Activated CD8-positive, alpha-beta memory T cell treated with anti-CD3 and anti-CD28 coated beads, Interleukin-2, amount 50 U/mL, for 4 hours (primary cell): ENCODE measurements at places on chromosomes 11 and 22.

GRCh38 chr22:29320546-29320945, 5.0 kb upstream of the RASL10A start:
- no peak for DNase-seq

GRCh38 chr11:76739798-76740197, 43.4 kb upstream of the TSKU start:
- no peak for DNase-seq

DNA sequence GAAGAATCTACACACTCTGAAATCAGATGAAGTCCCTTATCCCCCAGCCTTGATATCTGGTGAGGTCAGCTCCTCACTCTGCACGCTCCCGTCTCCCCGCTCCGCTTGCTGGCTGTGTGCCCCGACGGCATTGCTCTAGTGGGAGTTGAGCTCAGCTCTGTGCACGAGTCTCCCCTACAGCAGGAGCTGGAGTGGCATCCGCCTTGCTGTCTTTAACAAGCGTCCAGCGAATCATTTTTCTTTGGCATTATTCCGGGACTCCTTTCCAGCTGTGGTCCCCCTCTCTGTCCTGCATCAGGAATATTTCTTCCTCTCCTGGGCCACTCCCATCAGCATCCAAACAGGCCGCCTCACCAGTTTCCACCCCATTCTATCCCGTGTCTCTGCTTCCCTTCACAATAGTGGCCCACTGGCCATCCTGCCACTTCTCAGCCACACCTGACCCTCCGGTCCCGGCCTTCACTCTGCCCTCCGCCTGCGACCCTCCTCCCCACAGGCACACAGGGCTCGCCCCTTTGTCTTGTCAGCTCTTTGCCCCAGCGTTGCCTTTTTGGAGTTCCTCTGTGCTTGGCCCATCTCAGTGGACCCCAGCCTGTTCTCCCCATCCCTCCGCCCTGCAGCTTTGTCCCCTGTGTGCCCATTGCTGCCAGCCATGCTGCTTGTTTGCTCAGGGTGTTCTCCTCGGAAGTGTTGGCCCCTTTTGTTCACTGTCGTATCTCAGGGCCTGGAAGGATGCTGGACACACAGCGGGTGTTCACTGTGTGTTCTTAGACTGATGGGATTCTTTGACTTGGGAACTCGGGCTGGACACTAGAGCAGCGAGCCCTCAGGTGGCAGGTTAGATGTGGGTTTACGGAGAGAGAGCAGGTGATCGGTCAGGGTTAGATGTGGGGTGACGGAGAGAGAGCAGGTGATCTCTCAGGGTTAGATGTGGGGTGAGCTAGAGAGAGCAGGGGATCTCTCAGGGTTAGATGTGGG, 441.8 kb downstream of the TBC1D22A start:
- DNase-seq: no peak

- peak; percentile 87 for DNase-seq
Measured at GRCh38 chr11:35138943-35139721, at the start of gene CD44. CD44 (plus strand) TSS chr11:35139171; CDS start chr11:35139304, 133 bp downstream.

DNA sequence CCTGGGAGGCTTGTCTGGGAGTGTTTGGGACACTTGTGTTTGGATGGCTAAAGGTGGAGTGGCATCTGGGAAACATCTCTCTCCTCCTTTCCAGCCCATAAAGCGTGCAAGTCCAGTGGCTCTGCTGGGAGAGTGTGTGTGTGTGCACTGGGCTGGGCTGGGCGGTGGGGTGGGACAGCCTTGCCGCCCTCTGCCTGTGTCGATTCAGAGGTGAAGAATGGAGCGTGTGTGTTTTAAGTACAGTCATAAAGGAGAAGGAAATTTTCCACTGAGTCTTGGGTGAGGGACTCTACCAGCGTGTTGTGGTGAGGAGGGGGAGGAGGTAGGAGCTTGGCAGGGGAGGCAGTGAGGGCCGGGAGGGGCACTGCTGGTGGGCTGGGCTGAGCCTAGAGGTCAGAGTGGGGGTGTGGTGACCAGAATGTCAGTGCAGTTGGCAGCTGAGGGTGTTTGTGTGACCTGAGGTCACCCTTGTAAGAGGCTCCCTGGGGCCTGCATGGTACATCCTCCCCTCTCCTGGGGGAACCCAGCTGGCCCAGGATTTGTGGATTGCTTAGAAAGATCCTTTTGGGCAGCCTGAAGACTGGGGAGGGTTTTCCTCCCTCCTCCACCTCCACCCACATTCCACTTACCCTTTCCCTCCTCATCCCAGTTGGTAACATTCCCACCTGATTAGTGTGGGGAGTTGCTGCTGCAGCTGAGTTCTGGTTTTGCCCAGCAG, 1.7 kb downstream of the TIMP3 start:
- no peak for DNase-seq

DNA sequence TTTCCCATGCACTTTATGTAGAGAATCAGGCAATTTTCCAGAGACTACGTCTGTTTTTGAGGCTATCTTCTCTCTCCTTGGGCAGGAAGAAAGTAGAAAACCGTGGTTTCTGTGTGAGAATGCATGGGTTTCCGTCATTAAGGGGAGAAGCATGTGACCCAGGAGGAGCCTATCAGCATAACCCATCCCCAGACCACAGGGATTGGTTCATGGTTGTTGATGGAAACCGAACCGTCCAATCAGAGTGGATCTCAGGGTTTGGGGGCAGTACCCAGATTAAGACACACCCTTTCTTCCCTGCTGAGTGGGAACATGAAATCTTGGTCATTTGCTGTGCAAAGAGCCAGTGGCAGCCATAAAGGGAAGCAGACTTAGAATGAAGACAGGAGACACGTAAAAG, 517.8 kb downstream of the MN1 start:
- DNase-seq: no peak

GRCh38 chr11:41921746-41922390, 462.4 kb upstream of the LRRC4C start:
- no peak for DNase-seq

DNA sequence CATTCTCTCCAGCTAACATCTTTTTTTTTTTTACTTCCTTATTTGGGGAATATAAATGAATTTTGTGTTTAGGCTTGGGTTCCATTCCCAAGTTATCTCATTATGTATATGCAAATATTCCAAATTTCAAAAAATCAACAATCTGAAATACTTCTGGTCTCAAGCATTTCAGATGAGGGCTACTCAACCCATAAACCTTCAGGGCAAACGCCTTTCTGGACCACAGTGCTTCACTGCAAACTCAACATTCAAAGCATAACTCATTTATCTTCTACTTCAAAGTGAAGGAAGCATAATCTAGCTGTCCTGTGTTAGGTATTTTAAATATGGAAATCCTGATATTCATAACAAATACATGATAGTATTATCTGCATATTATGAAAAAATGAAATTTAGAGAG, 161.7 kb upstream of the PGR start:
- no peak for DNase-seq

DNA sequence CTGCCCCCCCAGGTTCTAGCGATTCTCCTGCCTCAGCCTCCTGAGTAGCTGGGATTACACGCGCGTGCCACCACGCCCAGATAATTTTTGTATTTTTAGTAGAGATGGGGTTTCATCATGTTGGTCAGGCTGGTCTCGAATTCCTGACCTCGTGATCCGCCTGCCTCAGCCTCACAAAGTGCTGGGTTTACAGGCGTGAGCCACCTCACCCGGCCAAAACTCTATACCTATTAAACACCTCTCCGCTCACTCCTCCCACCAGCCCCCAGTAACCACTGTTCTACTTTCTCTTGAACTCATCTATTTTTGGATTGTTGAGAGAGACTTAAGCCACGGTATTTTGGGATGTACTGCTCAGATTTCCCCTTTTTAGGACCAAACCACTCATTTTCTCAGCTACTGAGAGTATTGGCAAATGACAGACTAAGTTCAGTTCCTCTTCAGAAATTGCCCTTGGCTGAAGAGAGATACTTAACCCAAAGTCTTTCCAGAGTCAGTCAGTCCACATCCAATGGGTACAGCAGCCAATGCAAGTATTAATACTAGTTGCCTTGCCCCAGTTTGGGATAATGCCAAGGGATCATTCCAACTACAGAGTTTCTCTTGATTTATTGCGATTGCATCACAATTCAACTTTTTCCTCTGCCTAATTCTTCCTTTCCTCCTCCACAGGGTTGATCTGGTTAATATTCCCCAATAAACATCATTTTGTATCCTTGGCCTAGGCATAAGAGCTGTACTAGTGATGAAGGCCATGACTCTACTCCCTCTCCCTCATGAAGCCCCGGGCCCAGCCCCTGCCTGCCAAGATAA, 36.8 kb upstream of the CSTF3 start:
- no peak for DNase-seq

DNA sequence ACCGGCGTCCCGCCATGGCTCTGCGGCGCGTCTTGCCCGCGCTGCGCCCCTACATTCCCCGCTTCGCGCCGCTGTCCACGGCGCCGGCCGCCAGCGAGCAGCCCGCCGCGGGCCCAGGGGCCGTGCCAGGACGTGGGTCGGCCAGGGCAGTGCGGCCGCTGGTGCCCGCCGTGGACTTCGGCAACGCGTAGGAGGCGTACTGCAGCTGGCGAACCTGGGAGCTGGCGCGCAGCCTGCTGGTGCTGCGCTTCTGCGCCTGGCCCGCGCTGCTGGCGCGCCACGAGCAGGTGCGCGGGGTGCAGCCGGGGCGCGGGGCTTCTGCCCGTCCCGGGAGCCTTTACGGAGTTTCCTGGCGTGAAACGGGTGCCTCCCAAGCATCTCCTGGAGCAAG, 20.1 kb downstream of the DGCR6L start:
- DNase-seq: no peak

- DNase-seq: no peak
Measured at GRCh38 chr11:104997288-104997687, 25.7 kb downstream of the CASP5 start.

GRCh38 chr22:44648821-44649565, 53.0 kb upstream of the PRR5 start:
- no peak for DNase-seq

DNA sequence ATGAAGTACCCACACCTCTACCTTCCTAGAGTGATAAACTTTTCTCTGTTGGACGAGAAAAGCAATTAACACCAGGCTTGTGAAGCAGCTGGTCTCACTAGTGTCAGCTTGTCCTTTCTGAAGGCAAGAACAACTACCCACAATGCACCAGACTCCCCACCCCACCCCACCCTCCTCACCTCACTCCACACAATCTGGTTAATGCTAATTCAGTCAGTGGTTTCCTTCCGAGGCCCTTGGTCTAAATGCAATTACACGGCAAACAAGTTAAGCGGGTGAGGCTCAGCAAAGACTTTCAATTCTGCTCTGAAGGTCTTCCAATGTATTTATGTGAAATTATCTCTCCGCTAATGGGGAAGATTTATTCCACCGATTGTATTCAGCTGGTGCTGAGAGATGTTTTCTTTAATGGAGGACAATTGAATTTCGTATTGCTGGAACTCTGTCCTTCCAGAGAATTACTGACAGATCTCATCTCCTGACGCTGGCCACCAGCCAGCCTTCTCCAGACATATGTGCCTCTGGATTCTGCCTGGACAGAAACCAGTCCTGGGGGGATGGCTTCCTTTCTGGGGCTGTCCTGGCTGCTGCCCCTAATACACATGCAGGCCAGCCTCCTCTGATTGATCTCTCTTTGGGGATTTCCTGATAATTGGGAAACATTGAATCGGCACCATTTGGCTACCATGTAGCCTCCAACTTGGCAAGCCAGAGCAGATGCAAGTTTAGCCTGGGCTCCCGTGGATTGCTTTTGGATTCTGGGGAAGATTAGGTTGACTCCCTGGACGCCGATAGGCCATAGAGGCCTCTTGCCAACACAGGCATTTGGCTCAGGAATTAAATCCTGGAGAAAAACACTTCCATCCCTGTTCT, 165.8 kb upstream of the NARS2 start:
- no peak for DNase-seq

GRCh38 chr11:95248666-95249467, 17.9 kb upstream of the SESN3 start:
- DNase-seq: no peak

GRCh38 chr11:34208266-34209135, 103.1 kb downstream of the NAT10 start:
- no peak for DNase-seq

DNA sequence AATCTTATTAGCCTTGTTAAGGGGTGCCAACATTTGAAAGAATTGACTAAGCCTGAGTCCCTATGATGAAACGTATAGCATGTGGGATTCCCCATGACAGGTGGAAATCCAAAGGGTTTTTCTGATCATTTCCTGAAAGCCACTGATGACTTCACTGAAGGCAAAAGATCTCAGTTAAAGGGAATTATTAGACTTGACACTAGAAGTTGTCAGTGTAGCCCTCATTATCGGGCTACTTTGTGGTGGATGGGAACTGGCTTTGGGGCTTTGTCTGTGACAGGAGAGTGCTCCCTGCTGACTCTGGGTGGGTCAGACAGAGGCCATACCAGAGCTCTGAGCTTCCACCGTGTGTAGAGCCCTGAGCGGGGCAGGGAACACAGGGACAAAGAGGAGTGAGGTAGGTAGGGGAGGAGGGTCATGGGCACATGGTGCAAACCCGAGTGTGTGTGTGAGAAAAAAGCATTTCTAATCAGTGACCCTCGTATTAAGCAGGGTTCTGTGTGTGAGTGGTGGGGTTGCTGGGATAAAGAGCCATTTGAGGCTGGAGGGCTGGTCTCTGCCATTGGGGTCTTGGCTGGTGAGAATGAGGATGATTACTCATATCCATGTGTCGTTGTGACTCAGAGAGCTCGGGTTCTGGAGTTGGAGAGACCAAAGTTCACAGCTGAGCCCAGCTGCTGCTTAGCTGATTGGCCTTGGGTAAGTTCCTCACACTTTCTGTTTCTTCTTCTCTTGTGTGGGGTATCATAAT, 101.1 kb downstream of the GRIK4 start:
- DNase-seq: no peak

DNA sequence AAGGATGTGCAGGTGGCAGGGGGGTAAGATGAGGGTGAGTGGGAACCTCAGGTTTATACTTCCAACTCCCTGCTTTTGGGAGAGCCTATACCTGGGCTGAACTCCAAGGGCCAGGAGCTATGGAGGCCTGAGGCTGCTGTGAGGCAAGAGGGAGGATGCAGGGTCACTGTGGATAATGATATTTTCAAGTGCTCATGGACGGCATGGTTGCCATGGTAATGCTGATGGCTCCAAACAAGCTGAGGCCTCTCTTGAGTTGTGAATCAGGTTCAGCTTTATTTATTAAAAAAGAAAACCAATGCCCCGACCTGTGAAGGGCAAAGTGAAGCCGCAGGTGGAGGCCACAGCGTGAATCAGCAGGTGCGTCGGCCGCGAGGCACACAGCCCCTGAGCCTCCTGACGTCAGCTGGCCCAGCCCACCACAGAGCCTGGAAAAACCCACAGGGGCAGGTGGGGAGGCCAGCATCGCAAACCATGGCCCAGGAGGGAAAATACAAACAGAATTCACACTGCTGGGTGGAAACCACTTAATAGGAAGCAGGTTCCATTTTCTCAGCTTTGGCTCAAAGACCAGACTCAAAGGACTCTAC, 17.4 kb upstream of the CREB3L1 start:
- DNase-seq: no peak

- DNase-seq: no peak
Measured at GRCh38 chr11:15918212-15918611, 438.1 kb downstream of the SOX6 start.

GRCh38 chr11:74671520-74672196, 59.6 kb downstream of the CHRDL2 start:
- no peak for DNase-seq
